ENCODE measurements at places on chromosomes 5 and 9.

GRCh38 chr5:160556846-160557245 lies 135.2 kb downstream of the PTTG1 start:
- no peak for DNase-seq

DNA sequence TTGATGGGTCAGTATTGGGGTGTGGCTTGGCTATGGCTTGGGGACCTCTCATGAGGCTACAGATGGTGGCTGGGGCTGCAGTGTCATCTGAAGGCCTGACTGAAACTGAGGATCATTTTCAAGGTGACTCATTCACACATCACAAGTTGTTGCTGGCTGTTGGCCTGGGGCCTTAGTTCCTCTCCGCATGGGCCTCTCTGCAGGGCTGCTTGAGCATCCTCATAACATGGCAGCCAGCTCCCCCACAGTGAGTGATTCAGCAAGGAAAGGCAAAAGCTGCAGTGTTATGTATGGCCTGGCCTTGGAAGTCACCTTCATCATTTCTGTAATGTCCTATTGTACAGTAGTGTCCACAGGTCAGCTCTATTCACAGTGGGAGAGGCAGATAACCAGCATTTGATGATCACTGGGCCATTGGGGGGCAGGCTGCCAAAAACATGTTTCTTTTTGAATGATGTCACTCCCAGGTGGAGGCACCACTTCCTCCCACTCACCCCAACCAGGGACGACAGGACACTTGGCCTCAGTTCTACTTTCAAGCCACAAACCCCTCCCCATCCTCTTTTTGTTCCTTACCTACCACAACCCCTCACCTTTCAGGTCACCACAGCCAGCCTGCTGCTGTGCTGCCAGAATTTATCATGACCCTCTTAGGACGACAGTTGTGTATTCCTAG lies 14.4 kb downstream of the FGD3 start:
- no peak for DNase-seq

- DNase-seq = no peak
These were observed 673.4 kb downstream of the DTWD2 start for GRCh38 chr5:118314931-118315330.

- DNase-seq = peak; percentile 75
These were observed 142.5 kb upstream of the VLDLR start for GRCh38 chr9:2479056-2479565.

- no peak for DNase-seq
These were observed 148.2 kb upstream of the CDKN2B start for GRCh38 chr9:22157276-22157675.

DNA sequence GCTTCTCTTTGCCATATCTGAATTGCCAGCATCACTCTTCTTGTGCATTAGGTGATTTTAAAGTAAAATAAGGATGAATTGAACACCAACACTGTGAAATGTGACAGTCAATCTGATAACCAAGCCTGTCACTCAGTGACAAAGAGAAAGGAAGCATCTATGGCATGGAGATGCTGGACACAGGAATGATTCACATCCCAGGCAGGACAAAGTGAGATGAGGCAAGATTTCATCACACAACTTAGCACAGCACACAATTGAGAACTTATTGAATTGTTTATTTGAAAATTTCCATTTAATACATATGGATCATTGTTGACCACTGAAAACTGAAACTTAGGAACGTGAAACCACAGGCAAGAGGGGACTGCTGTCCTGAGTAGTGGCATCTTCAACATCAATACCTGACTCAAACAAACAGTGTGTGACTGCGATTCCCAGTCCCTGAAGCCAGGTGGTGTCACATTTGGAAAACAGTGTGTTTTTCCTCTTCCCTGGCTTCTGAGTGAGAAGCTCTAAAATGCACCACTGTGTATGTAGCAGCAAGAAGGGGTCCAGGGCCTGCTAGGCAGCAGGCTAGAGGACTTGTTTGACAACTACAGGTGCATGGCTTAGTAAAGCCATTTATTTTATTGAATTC lies 10.7 kb downstream of the GAPT start:
- DNase-seq = peak; percentile 2

DNA sequence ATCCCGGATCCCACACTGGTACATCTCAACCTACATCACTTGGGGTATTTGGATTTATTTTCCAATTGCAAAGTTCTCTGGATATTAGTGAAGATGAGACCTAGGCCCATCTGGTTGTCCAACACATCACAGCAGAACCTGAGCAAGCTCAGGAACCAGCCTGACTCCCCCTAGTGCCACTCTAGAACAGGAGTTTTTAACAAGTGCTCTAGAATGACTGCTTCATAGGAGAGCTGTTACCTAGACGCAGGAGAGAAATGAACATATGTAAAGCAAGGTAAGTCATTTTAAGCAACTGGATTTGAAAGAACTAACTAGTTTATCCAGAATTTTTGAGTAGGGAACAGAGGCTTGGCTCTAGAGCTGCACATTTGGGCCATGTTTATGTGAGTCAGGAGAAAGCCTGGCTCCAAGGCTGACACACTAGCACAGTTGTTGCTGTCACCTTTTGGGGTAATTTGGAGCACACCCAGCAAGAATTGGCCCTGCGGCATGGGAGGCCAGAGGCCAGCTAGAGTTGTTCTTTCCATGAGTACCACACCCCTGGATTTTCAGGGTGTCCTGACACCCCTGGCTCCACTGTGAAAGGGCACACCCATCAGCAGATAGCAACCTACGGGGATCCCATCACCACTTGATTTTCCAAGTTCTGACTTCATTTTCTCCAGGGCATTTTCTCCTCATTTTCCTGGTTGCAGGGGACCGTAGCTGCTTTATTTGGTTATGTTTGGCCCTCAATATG lies 110.9 kb upstream of the LPAR1 start:
- DNase-seq = no peak

GRCh38 chr5:53298841-53299240 lies 181.6 kb upstream of the FST start:
- DNase-seq = no peak

GRCh38 chr5:132371603-132371994 lies 2.1 kb downstream of the SLC22A5 start:
- DNase-seq = no peak

- no peak for DNase-seq
These were observed 467.1 kb upstream of the ST8SIA4 start for GRCh38 chr5:101370181-101370580.

DNA sequence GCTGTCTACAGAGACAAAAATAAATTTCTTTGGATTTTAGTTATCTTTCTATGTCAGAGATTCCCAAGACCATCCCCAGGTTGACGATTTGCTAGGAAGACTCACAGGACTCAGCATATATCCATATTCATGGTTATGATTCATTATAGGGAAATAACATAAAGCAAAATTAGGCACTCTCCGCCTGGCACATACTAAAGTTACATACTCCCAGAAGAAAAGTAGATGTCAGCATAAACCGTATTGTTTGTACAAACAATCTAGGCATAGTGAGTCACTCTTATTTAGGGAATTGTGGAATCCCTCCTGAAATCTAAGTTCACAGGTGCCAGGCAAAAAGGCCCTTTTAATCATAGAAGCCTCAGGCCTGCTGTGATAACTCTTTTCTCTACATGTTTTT lies 62.9 kb downstream of the INSL6 start:
- DNase-seq = no peak

GRCh38 chr9:105855987-105856386 lies 161.6 kb downstream of the TMEM38B start:
- no peak for DNase-seq

GRCh38 chr9:117462861-117463260 lies 48.0 kb upstream of the ASTN2 start:
- no peak for DNase-seq

- no peak for DNase-seq
These were observed 29.8 kb downstream of the CD274 start for GRCh38 chr9:5479994-5480694.

DNA sequence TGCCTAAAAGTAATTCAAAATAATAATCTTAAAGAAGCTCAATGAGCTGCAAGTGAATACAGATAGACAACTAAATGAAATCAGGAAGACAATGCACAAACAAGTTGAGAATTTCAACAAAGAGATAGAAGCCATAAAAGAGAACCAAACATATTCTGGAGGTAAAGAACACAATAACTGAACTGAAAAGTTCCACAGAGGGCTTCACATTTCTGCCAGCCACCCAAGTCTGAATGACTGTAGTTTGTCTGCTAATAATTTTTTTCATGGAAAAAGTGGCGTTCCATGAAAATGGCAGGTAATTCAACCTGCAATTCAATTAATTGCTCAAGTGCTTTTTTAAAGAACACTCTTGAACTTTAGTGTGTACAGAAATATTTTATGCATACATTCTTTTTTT lies 251.3 kb downstream of the KDM4C start:
- DNase-seq = no peak

DNA sequence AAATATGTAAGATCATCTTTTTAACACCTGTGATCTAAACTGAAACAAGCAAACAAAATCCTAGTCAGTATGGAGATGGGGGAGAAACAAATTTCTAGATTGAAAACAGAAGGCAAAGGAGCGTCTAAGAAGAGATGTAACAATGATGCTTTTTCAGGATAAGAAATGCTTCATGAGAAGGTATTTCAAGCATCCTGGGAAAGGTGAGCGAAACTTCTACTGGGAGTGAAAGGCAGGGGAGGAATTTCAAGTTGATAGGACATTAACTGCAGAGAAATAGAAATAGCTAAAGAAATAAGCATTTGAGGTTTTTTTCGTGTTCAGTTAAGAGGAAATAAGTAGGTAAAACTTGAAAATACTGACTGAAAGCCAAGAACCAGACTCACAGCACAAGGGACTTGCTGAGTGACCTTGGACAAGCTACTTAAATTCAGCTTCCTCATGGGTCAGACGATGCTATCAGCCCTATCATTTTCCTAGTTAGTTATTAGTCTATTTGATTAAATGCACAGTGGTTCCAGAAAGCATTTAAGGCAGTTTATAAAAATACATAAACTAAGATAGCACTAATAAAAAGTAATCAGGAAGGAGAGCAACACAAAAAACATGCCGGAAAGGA lies 406.3 kb downstream of the PDE4D start:
- peak; percentile 19 for DNase-seq

DNA sequence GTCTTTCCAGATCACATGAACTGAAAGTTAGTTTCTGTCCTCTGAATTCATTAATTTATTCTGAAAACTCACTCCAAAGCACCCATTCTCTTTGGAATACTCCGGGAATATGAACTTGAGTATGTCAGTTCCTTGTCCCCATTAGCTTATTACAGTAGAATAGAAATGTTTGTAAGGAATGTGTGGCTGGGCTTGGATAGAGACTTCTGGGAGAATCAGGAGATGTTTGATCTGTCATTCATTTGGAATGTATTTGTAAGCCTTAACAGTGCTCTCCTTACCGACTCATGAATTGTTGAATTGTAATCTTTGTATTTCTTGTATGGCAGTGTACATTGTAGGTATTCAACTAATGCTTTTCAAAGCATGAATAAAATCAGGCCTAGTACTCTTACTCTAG lies 548.4 kb downstream of the LRRC70 start:
- no peak for DNase-seq

GRCh38 chr5:131821221-131821620 lies 24.4 kb upstream of the FNIP1 start:
- DNase-seq = no peak

GRCh38 chr5:107875833-107876232 lies 205.1 kb upstream of the EFNA5 start:
- DNase-seq = no peak

- DNase-seq = no peak
These were observed 57.8 kb downstream of the ERGIC1 start for GRCh38 chr5:172891716-172892421.

GRCh38 chr5:153099328-153099727 lies 391.1 kb upstream of the GRIA1 start:
- DNase-seq = peak; percentile 88

GRCh38 chr5:68954618-68954910 lies 139.2 kb upstream of the SLC30A5 start:
- no peak for DNase-seq

- peak; percentile 16 for DNase-seq
These were observed at the start of gene PSD2 for GRCh38 chr5:139795074-139796001. TSS of gene PSD2 (plus strand) at chr5:139795808. CDS start at chr5:139809441, 13,633 bp downstream.

- DNase-seq = no peak
These were observed 68.8 kb downstream of the JAKMIP2 start for GRCh38 chr5:147713550-147714295.

DNA sequence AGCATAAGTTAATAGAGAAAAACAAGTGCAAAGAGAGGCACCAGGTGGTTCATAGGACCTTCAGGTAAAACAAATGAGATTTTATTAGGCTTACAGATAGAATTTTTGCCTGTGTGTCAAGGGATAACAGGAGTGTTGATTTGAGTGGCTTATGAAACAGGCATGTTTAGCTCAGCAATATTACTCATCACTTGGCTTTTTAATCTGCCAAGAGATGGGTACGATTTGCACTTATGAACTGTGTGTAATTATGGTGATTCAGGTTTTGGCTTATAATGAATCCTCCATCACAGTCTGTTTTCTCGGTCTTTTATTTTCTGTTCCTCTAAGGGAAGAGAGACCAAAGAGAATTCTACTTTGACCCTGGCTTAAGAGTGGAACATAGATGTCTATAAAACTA lies 199.3 kb downstream of the DMRTA1 start:
- no peak for DNase-seq

DNA sequence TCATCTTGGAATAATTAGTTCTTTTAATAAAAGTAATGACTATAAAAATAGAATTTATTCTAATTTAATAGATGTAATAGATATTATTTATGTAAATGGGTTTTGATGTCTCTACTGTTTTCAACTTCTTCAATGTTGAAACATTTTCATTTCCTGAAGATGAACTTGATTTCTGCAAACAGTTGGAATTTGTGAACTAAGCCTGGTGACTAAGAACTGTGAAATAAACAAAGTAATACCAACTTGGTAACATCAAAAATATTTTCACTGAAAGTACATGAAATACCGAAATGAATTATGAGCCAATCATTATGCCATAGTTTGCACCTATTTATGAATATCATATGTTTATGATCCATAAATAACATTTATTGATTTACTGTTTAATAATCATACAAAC lies 143.8 kb upstream of the FGF10 start:
- no peak for DNase-seq

DNA sequence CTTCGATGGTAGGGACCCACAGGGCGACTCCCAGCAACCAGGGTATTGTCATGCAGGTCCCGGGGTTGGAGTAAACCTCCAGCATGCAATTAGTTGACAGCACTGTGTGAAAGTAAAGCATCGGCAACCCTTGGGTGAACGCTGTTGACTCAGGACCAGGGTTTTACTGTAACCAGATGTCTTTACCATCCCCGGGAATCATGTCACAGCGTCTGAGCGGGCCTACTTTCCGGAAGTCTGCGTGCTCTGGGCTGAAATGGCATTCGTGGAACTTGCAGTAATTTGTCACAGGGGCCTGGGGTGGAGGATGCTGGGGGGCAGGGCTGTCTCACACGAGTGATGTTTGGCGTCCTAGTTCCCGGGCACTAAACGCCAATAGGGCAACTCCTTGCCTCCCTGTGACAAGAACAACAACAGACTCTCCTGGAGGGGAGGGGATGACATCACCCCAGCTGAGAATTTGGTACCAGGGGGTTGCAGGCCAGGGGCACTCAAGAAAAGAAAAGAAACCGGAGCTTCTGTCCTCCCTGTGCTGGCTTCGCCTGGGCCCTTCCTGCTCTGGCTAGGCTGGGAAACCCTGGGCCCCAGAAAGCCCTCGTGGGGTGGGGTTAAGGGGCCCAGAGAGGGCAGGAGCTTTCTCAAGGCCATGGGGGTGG lies 10.1 kb upstream of the UBAC1 start:
- no peak for DNase-seq

GRCh38 chr5:168423478-168423877 lies 62.8 kb upstream of the RARS1 start:
- no peak for DNase-seq

- no peak for DNase-seq
These were observed 84.6 kb upstream of the LIFR start for GRCh38 chr5:38641003-38641402.

Measured in NCI-H146 (cell line).